Esophagus muscularis mucosa (tissue), 4 donors: ENCODE measurements at places on chromosomes 11 and 22.

- DNase-seq: no peak
Measured at GRCh38 chr22:30283342-30283741, 6.0 kb downstream of the CASTOR1 start.

DNA sequence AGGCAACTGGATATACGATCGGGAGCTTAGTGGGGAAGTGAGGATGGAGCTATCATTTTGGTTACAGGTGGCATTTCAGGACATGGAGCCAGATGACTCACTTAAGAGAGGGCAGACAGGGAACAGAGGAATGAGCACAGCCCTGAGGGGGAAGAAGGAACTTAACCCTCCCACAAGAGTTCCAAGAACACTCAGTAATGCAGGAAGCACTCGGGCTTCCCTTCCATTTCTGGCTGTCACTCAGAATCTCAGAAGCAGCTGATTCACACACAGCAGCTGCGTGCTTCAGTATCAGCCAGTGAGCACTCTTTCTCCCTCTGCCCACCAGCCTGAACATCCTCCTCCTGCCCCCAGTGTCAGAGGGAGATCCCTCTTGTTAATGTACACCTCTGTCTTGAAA, 34.8 kb downstream of the EFCAB6 start:
- DNase-seq: peak; percentile 68

- DNase-seq: no peak
Measured at GRCh38 chr11:32432565-32432964, 2.8 kb downstream of the WT1 start.

DNA sequence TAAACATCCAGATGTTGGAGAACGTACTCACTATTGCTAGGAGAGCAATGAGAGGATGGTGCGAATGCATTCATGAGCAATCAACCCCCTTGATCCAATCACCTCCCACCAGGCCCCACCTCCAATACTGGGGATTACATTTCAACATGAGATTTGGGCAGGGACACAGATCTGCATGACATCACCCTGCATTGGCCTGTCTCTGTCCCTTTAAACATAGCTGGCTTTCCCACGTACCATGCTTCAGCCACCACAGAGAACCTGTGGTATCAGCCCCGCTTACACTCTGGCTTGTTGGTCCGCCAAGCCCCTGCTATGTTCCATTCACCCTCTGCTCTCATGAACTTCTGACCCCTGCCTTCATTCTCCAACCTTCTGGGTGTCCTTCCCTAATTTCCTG, 157.5 kb upstream of the E2F8 start:
- DNase-seq: no peak

DNA sequence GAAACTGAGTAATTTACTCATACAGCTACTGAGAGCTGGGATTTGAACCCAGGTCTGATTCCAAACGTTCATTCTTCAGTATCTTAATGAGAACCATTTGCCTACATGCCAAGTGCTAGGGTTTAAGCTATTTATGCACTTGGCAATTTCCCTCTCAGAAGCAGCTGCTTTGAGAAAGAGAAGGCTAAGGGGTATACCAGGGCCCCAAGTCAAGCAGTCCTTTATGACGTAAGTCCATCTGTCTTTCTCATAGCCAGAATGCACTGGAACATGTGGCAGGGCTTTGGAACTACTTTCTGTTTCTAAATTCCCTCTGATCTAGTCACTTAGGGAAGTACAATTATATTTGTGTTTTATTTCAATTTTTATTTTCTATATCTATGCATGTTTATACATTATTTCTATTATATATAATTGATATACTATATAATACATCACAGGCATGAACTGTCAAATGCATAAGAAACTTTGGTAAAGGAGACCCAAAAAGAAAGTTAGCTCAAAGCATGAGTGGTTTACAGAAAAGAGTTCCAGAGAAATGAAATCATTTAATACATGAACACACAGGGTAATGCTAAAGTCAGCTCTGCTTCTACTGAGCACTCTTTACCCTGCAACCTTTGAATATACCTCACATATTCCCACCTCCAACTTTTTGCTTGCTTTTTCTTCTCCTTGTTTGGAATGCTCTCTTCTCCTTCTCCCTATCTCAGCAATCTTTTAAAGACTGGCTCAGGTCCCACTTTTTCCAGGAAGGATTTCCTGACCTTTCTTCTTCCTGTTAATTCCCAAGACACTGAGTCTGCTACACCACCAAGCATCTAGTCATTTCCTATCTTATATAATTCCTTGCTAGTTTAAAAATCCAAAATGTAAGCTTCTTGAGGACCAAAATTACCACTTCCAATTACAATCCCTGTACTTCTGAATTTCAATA, 80.5 kb upstream of the GDPD4 start:
- no peak for DNase-seq

GRCh38 chr11:100948936-100949335, 180.7 kb downstream of the PGR start:
- no peak for DNase-seq

- DNase-seq: no peak
Measured at GRCh38 chr11:123841174-123841573, 35.0 kb upstream of the OR6M1 start.

DNA sequence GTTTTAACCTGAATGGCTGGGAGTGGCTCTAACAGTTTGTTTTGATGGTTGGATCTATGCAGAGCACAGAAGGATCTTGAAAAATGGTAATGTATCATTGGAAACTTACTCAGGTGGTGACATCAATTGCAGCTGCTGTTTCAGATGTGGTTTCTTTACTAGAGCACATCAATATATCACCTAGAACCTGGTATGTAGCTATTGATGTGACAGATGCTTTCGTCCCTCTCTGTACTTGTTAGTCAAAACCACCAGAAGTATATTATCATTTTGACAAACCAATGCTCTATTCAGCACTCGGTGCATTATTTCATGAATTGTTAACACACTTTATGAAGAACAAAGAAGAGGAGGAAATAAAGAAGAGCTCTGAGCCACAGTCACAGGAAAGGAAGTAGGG, 26.6 kb upstream of the SCN3B start:
- DNase-seq: no peak
